Ovary (tissue), 10 donors: ENCODE measurements at places on chromosomes 4 and X.

DNA sequence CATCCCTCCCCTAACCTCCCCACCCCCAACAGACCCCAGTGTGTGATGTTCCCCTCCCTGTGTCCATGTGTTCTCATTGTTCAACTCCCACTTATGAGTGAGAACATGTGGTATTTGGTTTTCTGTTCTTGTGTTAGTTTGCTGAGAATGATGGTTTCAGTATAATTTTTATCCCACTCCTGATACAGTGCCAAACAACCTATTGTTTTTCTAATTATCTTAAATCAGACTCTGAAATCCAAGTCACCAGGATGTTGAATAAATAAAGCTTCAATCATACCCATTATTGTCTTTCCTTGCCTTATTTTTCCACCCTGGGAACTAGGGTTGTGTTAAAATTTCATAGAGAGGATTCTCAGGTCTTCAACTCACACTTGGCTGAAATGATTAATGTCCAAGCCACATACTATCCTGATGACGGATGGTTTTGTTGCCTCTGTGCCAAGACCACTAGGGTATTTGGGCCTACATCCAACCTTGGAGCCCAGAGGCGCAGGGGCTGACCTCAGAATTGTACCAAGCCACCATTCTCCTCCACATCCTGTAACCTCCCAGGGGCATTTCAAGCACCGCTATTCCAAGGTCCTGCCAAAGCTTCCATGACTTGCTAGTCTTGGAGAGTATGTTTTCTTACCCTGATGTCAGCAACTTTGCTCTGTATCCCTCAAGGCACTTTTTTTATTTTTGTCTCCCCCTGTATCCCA lies 332.4 kb downstream of the ARHGAP24 start:
- H3K4me3 ChIP-seq: no peak overlapping the region
- no peaks in the 10 kb centered on the region for H3K27me3 ChIP-seq
- H3K27ac ChIP-seq: no peak overlapping the region

DNA sequence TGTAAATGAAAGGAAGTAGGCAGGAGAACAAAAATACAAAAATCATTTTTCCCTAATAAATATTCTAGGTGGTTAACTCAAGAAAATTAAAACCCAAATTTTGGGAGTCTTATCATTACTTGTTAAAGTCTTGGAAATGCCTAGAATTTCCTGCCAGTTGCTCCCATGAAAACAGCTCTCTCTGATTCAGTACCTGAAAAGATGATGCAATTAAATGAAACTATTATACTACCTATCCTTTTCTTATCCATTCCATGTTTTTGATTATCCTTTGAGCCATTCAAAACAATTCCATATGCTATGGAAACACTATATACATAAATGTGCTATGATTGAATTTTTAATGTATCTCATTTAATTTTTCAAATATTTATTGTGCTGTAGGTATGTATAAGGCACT lies 50.5 kb upstream of the AMELX start:
- H3K36me3 ChIP-seq: no peaks in the 10 kb centered on the region
- H3K27ac ChIP-seq: no peak overlapping the region
- H3K4me1 ChIP-seq: no peaks in the 10 kb centered on the region
- H3K4me3 ChIP-seq: no peak overlapping the region

DNA sequence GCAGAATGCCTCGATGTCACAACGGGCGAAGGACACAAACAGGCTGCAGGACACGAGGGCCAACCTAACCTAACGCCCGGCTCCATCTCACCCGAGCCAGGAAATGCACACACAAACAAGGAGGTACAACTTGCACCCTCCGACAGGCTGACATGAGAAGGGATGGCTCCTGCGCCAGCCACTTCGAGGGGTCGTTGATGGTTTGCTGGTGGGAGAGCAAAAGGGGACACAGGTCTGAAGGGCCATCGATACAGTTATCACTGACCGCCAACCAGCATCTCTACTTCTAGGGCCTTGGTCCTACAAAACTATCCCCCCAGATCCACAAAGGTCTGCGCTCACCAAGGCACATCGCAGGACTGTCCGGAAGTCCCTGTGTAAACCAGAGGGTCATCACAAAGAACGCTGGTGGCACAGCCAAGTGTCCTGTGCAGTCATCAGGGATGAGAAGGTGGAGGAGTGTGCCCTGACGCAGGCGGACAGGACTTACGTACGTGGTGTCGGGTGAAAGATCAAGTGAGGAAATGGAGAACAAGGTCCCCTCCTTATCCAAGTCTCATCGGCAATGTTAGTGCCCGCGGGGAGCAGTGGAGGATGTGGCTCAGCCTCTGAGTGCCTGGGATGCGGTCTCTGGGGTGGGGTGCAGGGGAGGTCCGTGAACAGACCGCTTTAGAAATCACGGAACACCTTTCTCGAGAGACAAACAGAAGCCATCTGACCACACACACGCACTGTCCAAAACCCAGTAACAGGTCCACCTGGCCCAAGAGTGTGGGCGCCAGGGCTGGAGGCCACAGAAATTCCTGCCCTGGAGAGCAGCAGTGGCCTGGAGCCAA lies 7.0 kb downstream of the MXD4 start:
- no peak overlapping the region for H3K4me3 ChIP-seq
- H3K36me3 ChIP-seq: no peaks in the 10 kb centered on the region
- H3K27me3 ChIP-seq: no peaks in the 10 kb centered on the region
- peak overlapping the region; percentile 40 for H3K27ac ChIP-seq
- DNase-seq: no peak
- peaks cover 17% of the 10 kb centered on the region for H3K4me1 ChIP-seq

GRCh38 chr4:156391325-156391653 lies 437.6 kb upstream of the CTSO start:
- H3K27ac ChIP-seq: no peak overlapping the region
- H3K4me1 ChIP-seq: no peaks in the 10 kb centered on the region
- H3K27me3 ChIP-seq: no peaks in the 10 kb centered on the region

GRCh38 chr4:145108128-145108527 lies 10.0 kb downstream of the ABCE1 start:
- no peak overlapping the region for H3K27ac ChIP-seq
- H3K4me3 ChIP-seq: no peak overlapping the region

- no peak overlapping the region for H3K27ac ChIP-seq
- no peaks in the 10 kb centered on the region for H3K36me3 ChIP-seq
- DNase-seq: peak; percentile 37
- H3K4me1 ChIP-seq: no peaks in the 10 kb centered on the region
Observed at GRCh38 chrX:151359931-151360871, 36.8 kb upstream of the VMA21 start.

DNA sequence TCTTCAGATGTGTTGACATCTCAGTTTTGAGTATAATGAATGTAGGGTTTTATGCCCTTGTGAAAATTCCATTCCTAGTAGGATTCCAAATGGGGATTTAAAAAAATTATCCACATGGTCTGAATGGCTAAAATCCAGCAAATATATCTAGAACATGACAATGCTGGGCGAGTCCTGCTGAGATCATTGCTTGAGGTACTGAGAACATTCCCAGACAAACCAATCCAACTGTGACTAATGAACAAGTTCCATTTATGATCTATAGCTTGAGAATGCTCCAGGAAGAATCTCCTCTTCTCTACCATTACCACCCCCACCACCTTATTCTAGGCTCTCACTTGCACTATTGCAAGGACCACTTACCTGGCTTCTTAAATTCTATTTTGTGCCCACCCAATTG lies 77.2 kb upstream of the IL1RAPL2 start:
- no peaks in the 10 kb centered on the region for H3K4me1 ChIP-seq
- H3K27me3 ChIP-seq: no peaks in the 10 kb centered on the region
- DNase-seq: no peak
- no peak overlapping the region for H3K27ac ChIP-seq

- H3K4me3 ChIP-seq: peak overlapping the region; percentile 75
- DNase-seq: no peak
- H3K27ac ChIP-seq: peak overlapping the region; percentile 86
- H3K27me3 ChIP-seq: no peaks in the 10 kb centered on the region
Observed at GRCh38 chrX:101931136-101931487, 715 bp downstream of the ZMAT1 start.

DNA sequence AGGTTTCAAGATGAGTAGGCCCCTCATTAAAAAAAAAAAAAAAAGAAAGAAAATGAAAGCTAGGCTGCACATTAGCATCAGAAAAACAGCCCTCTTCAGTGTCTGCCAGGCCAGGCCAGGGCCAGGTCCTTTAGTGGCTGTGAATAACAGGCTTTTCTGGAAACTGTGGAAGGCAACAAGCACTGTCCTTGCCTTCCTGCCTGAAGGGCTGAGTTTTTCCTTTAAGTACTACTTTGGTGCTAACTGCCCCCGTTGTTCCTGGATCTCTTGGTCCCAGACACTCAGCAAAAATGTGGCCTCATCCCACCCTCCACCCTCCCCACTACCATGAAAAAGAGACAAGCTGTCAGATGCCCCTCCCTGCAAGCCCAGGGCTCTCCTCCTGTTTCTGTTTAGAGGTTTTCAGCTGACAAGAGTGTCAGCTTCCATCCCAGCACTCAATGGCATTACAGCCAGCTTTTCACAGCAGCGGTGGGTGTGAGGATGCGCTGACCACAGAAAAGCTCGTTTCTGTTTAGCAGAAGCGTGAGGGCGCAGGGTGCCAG lies 174.2 kb downstream of the NHS start:
- peaks cover 2% of the 10 kb centered on the region for H3K4me1 ChIP-seq
- H3K36me3 ChIP-seq: no peaks in the 10 kb centered on the region
- no peak overlapping the region for H3K27ac ChIP-seq
- no peaks in the 10 kb centered on the region for H3K27me3 ChIP-seq

GRCh38 chrX:72025236-72025770 lies 106.4 kb downstream of the RTL5 start:
- no peaks in the 10 kb centered on the region for H3K4me1 ChIP-seq
- DNase-seq: no peak
- H3K36me3 ChIP-seq: no peaks in the 10 kb centered on the region
- no peaks in the 10 kb centered on the region for H3K27me3 ChIP-seq
- no peak overlapping the region for H3K4me3 ChIP-seq
- no peak overlapping the region for H3K27ac ChIP-seq

DNA sequence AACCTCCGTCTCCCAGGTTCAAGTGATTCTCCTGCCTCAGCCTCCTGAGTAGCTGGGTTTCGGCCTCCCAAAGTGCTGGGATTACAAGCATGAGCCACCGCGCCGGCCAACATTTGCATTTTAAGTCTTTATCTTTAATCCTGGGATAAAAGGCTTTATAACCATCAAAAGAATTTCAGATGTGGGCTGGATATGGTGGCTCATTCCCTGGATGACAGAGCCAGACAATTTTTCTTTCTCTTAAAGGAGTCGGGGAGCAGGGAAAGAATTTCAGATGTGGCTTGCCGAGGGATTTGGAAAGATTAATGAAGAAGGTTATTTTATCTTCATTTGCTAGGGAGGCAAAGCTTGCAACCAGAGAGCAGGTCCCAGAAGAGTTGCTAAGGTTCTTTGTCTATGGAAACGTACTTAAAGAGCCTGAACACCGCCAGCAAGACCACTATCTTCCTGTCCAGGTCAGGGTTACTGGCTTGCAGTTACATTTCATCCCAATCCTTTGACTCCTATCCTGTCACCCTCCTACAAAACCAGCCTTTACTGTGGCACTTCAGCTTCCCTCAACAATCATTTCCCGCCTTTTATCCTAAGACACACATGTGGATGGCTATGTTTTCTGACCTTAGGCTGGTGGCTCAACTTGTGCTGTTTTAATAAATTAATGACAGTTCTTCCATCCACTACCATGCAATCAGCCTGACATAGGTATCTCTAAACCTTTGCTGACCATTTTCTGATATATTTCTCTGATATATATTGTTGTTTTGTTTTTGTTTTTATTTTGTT lies 3.9 kb upstream of the KLHL8 start:
- H3K27ac ChIP-seq: no peak overlapping the region
- no peaks in the 10 kb centered on the region for H3K27me3 ChIP-seq
- H3K4me1 ChIP-seq: no peaks in the 10 kb centered on the region
- DNase-seq: no peak

- H3K4me1 ChIP-seq: no peaks in the 10 kb centered on the region
- H3K27me3 ChIP-seq: no peaks in the 10 kb centered on the region
- H3K27ac ChIP-seq: no peak overlapping the region
- H3K4me3 ChIP-seq: no peak overlapping the region
Observed at GRCh38 chr4:26081795-26082498, 167.9 kb downstream of the SMIM20 start.

GRCh38 chr4:126264839-126265238 lies 950.1 kb downstream of the FAT4 start:
- no peak overlapping the region for H3K4me3 ChIP-seq
- no peak overlapping the region for H3K27ac ChIP-seq
- no peaks in the 10 kb centered on the region for H3K36me3 ChIP-seq
- no peaks in the 10 kb centered on the region for H3K27me3 ChIP-seq

- no peak overlapping the region for H3K27ac ChIP-seq
- H3K4me3 ChIP-seq: no peak overlapping the region
- H3K27me3 ChIP-seq: no peaks in the 10 kb centered on the region
Observed at GRCh38 chrX:27057883-27058282, 405.3 kb downstream of the PPP4R3C start.

DNA sequence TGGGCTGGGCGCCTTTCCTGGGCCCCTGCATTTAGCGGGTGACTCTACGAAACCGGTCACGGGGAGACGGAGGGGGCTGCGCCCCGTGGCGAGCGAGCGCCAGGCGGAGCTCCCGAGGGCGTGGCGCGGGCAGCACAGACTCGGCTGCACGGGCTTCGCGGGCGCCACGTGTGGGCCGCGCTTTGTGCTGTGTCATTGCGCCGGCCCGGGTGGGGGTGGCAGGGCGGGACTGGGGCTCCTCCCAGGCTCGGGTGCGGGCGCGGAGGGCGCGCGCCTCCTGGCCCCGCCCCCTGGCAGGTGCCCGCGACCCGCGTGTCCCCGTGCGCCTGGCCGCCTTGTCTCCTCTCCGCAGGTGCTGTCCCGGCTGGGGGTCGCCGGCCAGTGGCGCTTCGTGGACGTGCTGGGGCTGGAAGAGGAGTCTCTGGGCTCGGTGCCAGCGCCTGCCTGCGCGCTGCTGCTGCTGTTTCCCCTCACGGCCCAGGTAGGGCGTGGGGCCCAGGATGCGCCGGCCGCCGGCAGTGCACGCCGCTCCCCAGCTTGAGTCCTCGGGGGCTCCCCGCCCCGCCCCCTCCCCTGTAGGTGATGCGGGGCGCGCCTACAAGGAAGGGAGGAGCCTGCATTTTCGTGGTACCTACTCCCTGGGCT lies 651 bp downstream of the UCHL1 start:
- no peaks in the 10 kb centered on the region for H3K27me3 ChIP-seq
- no peak overlapping the region for H3K27ac ChIP-seq
- H3K4me1 ChIP-seq: peaks cover 11% of the 10 kb centered on the region
- no peaks in the 10 kb centered on the region for H3K36me3 ChIP-seq

DNA sequence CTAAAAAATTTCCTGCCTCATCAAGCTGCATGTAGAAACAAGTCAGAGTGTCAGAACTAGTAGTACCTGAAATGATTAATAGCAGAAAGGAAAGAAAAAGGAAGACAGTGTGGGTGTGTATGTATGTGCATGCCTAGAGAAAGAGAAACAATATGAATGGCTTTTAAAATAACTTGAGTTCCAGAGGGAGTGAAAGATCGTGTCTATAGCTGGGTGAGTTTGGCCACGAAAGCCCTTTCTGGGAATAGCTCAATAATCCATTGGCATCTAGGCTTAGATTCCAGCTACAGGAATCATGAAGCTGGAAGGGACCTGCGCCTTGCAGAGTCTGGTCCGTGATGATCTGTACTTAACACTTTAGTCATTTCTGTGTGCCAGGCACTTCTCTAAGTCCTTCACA lies 195.6 kb downstream of the RAPGEF2 start:
- no peak overlapping the region for H3K27ac ChIP-seq
- H3K27me3 ChIP-seq: no peaks in the 10 kb centered on the region
- no peaks in the 10 kb centered on the region for H3K4me1 ChIP-seq
- H3K36me3 ChIP-seq: no peaks in the 10 kb centered on the region
- H3K4me3 ChIP-seq: no peak overlapping the region
